ENCODE measurements at places on chromosomes 1 and 21.

DNA sequence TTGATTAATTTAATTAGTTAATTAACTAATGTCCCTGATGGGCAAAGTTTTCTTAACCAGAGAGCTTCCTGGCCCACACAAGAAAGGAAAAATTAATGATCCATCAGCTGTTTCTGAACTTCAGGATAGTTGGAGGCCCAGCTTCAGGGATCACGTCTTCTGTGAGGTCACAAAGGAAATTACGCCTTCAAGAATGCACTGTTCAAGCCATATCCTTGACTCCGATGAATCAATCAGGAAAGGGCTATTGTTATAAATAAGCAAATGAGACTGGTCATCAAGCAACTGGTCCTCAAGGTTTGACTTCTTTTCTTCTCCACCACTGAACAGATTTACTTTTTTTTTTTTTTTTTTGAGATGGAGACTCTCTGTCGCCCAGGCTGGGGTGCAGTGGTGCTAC, 40.6 kb downstream of the TCP10L start:
- no peak for DNase-seq

DNA sequence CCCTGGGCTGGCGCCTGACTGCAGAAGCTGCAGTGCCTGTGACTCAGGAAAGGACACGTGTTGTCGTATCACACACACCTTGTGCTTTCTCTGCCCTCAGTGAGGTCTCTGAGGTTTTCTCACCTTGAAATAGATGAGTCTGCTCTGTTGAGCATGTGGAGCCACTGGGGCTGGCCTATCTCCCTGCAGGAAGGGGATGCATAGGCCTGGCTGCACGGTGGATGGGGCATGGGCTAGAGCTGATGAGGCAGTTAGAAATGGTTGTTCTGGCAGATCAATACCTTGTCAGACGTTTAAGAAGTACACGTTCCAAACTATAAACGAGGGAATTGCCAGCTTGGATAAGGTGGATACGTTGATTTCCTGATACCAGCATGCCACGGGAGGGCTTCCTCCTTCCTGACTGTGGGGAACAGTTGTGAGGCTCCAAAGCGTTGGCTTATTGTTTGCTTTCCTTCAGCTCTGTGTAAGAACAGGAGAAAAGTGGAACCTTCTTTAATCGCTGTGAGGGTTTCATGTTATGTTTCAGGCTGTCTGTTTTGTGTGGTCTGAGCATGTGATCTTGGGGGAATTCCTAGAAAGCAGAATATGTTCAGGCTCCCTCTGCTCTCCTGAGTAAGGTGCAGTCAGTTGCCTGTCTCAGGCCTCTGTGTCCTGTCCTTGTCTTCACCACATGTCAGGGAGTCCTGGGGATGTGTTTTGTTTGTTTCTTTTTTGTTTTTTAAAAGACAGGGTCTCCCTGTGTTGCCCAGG, 44.8 kb downstream of the PCNT start:
- peak; percentile 59 for DNase-seq

- no peak for DNase-seq
These were observed 186.3 kb downstream of the TPR start for GRCh38 chr1:186188736-186189135.

GRCh38 chr1:75668813-75669212, 55.7 kb upstream of the ACADM start:
- no peak for DNase-seq

DNA sequence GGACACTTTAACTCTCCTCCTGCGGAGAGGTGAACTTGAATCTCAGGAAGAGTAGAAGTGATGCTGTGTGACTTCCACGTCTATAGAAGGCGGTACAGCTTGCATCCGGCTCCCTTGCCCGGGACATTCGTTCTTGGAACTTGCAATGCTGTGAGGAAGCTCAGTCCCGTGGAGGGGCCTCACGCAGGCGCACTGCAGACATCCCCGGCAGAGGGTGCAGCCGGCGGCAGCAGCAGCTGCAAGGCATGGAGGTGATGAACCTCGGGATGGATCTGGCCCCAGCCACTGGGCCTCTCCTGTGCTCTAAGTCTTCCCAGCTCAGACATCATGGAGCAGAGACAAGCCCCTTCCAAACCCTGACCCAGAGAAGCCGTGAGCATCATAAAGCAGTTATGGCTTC, 61.8 kb upstream of the SOD1 start:
- DNase-seq = no peak

GRCh38 chr1:87136607-87137341, 191.9 kb upstream of the LMO4 start:
- no peak for DNase-seq

DNA sequence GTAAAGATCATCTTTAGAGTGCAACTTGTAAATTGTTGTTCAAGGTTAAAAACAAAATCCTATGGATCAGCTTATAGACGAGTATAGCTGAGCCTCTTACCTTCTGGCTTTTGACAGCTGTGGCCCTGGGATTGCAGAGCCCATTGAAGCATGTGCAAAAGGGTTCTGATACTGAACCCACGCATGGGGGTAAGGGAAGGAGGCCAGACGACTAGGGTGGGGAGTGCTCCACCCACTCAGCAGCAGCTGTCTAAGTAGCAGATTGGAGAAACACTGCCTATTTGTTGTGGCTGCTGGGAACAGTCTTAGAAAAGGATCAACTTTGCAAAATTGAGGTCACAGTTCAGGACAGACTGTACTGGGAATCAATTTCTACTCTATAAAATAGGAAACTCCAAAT, 16.1 kb downstream of the CD101 start:
- DNase-seq = no peak

Measured in GM12891 (cell line).